AG09319 (cell line): ENCODE measurements at places on chromosomes 13 and 19.

- DNase-seq = no peak
Measured at GRCh38 chr13:37201081-37201480, 95.6 kb upstream of the CSNK1A1L start.

DNA sequence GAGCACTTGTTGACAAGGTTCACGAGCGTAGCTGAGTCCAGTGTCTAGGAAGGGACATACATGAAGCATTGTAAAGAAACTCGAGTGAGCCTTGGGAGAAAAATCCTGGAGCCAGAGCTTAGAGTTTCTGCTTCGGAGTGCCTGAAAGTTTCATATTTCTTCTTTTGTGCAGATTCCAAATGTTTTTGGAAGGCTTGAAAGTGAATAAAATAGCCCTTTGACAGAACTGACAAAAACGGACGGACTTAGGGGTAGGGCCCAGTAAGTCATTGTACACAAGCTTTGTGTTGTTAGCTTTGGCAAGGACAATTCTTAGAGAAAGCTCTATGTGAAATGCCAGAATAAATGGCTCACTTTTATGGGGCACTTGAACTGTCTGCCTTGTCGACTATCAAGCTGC is 2.8 kb downstream of the RNF113B start:
- no peak for DNase-seq

DNA sequence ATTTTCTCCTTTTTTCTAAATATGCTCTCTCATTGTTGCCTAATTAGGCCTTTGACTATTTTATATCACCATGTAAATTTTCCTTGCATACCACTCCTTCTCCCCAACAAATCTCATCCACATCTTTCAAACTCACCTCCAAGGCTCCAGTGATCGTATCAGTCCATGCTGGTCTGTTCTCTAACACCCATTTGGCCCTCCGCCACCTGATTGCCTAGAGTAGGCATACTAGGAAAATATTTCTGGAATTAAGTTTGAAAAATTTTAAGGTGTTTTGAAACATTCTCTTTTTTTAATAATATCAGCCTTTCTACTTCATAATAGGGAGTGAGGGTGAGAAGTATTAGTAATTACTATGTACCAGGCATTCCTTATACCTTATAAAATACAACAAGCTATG is 473.9 kb downstream of the FGF9 start:
- no peak for DNase-seq

- DNase-seq = no peak
Measured at GRCh38 chr13:95207769-95208366, 93.4 kb downstream of the ABCC4 start.

DNA sequence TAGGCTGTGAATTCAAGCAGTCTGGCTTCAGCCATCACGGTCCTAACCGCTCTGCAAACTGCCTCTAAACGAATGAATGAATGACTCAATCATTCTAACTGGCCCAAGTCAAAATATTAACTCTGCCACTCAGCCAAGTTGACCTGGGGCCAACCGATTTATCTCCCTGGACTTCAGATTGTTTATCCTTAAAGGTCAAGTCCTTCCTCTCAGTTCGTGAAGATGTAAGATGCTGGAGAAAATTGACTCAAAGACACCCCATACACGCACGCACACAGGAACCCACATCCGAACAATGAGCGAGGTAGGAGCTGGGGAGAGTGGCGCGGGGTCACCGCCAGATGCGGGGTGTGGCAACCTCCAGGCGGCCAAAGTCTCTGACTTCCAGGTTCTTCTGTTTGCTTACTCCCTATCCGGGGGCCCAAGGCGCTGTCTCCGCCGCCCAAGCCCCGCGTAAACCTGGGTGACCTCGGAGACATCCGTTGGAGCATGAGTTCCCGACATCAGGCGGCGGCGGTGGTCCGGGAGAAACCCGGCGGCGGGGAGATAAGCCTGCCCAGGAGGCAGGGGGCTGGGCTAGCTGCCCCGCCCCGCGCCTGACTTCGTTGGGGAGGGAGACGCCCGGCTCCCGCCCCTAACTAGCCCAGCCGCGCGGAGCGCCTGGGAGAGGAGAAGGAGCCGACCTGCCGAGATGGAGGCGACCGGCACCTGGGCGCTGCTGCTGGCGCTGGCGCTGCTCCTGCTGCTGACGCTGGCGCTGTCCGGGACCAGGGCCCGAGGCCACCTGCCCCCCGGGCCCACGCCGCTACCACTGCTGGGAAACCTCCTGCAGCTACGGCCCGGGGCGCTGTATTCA is at the start of gene CYP2S1:
Gene CYP2S1 (plus strand): TSS at position 646 of the 856 bp plus-strand sequence. CDS start 46 bp downstream, at position 692.
- no peak for DNase-seq

DNA sequence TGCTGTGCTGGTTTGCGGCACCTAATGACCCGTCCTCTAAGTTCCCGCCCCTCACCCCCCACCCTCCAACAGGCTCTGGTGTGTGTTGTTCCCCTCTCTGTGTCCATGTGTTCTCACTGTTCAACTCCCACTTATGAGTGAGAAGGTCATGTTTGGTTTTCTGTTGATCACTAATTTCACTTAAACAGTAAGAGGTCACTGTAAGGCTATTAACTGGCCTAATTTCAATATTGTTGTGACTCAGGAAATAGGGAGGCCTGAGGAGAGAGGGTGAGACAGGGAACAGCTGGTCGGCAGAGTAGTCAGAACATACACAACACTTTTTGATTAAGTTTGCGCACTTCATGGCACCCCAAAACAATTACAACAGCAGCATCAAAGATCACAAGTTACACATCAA is 15.6 kb downstream of the TUBGCP3 start:
- DNase-seq = no peak

- DNase-seq = no peak
Measured at GRCh38 chr19:33797802-33798671, 1.4 kb downstream of the KCTD15 start.

DNA sequence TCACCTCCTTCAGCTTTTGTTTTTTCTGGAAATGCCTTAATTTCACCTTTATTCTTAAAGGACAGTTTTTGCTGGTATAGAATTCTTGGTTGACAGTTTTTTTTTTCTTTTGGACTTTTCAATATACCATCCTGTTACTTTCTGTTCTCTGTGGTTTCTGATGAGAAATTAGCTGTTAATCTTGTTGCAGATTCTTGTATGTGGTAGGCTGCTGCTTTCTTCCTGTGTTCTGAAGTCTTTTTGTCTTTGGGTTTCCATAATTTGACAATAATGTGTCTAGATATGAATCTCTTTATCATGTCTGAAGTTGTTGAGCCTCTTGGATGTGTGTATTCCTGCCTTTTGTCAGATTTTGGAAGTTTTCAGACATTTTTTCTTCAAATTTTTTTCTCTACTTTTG is 12.0 kb downstream of the ZNF283 start:
- no peak for DNase-seq

DNA sequence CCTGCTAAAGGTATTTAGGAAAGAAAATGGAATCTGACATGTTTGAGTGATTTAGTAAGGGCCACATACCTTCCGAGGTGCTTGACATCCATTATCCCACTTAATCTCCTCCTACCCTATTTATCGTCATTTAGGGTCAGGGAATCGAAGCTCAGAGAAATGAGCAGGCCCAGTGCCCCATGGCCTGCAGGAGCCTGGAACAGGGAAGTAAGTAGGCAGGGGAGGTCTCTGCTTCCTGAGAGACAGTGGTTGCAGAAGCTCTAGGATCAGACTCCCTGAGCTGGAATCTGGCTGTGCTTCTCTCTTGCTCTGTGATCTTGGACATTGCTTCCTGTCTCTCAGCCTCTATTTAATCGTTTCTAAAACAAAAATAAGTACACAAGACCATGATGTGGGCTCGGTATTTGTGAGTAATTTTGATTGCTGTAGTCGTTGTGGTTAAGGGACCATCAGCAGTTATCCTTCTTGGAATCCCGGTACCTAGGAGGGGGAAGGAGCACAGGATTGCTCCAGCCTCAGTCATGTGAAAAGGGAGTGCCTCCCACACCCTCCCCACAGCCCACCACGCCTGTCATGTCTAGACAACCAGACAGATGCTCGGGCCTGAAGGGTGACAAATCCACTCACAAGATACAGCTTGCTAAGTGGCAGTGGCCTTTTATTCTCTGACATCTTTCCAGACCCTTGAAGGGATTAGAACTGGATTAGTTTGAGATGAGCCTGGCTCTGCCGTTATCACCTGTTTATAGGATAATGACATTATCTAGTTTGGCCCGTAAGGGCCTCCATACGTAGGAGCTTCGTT is 169.2 kb upstream of the TSHZ3 start:
- DNase-seq = no peak

DNA sequence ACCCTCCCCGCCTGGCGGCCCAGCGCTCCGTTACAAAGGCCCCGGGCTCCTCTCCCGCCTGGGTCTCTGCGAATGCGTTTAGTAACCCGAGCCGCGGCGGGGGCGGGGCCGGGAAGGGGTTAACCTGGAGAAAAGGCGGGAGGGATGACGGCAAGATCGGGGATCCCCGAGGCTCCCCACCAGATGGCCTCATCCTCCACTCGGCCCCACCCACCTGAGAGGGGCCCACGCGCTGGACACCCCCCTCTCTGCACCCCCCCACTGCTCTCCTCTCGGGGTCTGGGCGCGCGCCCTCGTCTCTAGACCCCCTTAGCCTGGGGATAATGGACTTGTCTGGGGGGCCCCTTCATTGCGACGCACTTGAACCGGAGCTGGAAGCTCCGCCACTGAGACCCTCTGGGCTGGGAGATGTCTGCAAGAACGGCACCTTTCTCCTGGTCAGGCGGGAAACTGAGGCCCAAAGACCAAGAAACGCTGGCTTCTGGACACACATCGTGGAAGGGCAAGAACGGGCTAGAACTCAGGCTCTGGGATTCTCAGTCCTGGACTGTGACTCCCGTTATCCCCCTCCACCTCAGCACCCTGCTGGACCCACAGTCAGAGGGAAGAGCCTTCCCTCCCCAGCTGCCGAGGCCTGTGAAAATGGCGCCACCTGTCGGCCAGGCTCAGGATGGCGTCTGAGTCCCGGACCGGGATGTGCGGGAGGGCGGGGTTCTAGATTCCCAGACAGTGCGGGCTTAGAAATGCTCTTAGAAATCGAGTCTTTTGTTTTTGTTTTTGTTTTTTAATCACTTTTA is 2.9 kb upstream of the LTBP4 start:
- no peak for DNase-seq

GRCh38 chr19:42532891-42533290 is 4.6 kb upstream of the CEACAM1 start:
- no peak for DNase-seq

DNA sequence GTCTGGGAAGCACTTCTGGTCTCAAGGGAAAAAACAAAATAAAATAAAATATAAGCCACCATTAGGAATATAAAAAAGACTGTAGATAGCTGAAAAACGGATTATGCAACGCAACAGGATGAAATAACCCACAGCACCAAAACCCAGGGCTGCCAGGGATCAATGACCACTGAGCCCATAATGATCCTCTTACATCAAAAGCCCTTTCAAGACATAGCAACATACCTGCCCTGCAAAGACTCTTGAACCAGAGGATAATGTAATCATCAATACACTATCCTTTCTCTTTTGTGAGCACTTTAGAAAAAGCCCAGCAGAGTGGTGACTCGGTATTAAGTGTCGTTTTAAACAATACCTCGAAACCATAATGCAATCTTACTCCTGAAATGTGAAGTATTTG is 235.0 kb upstream of the SOX21 start:
- no peak for DNase-seq

DNA sequence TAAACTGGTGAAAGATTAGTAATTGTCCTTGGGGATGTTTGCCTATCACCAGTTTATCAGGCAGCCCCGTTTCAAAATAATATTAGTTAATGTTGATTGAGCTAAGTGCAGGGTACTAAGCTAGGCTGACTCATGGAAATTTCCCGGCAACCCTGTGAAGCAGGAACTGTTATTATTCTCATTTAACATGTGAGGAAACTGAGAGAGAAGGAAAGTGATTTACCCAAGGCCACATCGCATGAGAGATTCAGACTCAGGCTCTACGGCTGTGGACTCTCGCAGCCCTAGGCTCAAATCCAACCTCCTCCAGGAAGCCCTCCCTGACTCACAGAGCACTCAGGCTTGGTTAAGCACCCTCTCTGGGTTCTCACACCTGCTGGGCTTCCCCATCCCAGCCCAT is 19.7 kb downstream of the CLPTM1 start:
- no peak for DNase-seq

GRCh38 chr19:45279587-45280192 is 28.6 kb downstream of the MARK4 start:
- no peak for DNase-seq

GRCh38 chr19:9782338-9782737 is 13.8 kb upstream of the ZNF846 start:
- no peak for DNase-seq

GRCh38 chr13:67568205-67568604 is 338.1 kb upstream of the PCDH9 start:
- no peak for DNase-seq

DNA sequence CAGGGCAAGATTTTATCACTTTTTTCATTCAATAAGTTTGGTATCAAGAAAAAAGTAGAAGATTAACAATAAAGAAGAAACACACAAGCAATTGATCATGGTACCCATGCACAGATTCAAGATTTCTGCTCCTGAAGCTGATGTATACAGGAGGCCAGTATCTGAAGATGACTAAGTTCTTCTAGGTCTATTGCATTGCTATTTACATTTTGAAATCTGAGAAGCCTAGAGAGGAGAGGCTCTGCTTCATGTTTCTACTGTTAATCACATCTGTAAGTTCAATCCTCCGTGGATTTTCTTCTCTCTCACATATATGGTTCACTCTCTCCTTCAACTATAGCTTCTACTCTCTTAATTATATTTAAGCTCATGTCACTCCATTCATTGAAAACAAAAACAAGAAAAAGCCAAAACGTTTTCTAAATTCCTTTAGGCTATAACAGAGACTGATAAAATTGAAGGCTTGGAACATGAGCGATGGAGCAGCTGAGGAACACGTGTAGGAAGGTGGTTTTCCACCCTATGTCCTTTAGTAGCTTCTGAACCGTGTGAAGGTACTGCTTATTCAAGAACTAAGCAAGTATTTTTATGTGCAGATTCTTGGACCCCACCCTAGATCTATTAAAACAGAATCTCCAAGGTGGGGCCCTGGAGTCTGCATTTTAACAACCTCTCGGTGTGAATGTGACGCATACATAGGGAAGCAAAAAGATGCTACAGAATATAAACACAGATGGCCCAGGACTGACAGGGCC is 198.2 kb downstream of the EFNB2 start:
- no peak for DNase-seq

DNA sequence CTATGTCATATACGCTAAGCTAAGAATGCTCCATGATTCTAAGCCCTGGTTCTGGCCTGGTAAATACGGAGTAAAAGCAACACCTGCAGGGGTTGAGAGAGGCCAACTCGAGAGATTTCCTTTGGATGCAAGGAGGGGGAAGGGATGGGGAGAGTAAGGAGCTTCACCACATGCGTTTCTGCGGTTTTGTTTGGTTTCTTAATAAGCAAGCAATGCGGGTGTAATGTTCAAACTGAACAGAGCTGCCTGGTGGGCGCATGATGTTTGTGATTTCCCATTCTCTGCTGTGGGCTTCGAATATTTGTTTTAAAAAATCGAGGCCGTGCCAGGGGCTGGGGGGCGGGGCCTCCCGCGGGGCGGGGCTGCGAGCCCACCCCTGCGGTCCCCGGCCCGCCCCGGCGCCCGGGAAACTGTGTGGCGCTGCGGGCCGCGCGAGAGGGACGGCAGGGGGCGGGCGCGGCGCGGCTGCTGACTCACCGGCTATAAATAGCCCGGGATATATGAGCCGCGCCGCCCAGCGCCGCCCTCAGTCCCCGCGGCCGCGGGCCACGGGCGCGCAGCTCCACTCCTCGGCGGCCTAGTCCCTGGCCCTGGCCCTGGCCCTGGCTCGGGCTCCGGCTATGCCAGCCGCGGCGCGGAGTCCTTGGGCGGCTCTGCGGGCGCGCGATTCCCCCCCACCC is 5.1 kb downstream of the BBC3 start:
- DNase-seq = peak; percentile 78

- DNase-seq = no peak
Measured at GRCh38 chr19:41928754-41929535, 696 bp upstream of the ERFL start.

- DNase-seq = no peak
Measured at GRCh38 chr13:24074678-24075077, 85.8 kb upstream of the SPATA13 start.
